Stimulated activated CD8-positive, alpha-beta memory T cell treated with anti-CD3 and anti-CD28 coated beads, Interleukin-4, amount 100 ng/mL, for 1 hour (primary cell): ENCODE measurements at places on chromosomes 13 and 19.

GRCh38 chr19:45123440-45123850 is 30.5 kb downstream of the PPP1R37 start:
- no peak for DNase-seq

- no peak for DNase-seq
Measured at GRCh38 chr13:50129706-50130122, 114.5 kb downstream of the KCNRG start.

DNA sequence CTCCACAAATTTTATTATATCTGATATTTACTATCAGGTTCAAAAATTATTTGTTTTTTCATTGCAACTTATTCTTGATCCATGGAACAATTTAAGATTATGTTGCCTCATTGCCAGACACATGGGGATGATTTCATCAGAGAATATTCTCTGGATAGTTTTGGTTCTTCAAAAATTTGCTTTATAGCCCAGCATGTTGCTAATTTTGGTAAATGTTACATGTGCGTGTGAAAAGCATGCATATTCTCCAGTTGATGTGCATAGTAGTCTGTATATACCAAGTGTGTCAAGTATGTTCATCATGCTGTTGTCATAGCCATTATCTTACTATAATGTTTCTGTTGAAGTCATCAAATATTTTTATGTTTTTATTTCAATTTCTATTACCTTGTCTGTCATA is 122.3 kb downstream of the RFC3 start:
- DNase-seq, result no peak

- DNase-seq, result no peak
Measured at GRCh38 chr13:73608711-73609485, 525.3 kb downstream of the KLF12 start.

- DNase-seq, result no peak
Measured at GRCh38 chr13:49533011-49533410, 37.3 kb downstream of the PHF11 start.

DNA sequence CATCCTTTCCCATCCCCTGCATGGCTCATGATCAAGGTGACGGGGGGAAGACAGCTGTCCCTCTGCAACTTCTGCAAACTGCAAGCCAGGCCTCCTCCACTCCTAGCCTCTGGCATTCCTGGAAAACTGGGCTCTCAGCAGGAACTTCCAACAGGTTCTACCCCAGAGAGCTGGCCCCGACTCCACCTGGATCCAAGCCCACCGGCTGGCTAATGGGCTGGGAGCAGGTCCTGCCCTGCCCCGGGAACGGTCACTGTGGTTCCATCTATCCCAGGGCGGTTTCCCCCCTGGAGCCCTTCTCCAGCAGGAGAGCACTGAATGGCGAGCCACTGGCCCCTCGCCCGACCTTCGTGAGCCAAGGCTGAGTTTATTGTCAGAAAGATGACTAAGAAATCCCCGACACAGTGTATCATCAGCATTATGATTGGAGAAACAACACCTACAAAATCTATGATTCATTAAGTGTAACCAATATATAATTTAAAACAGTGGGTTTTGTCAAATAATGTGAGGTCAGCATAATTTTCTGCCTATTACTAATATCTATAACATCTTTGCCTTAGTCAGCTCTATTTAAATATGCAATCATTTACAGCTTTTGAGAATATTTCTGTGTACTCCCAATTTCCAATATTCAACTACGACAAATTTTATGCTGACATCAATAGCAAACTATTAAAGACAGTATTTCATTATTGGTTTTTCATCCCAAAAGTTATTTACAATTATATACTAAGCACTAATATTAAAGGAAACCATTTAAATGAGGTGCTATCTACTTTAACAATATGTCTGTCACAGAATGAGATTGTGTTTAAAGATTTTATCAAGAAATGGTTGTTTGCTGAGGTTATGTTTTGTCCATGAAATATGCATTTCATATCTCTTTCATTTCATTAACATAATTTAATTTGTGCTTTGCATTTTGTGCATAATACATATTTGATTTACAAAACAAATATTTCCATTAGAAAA is 133.0 kb downstream of the URI1 start:
- no peak for DNase-seq

DNA sequence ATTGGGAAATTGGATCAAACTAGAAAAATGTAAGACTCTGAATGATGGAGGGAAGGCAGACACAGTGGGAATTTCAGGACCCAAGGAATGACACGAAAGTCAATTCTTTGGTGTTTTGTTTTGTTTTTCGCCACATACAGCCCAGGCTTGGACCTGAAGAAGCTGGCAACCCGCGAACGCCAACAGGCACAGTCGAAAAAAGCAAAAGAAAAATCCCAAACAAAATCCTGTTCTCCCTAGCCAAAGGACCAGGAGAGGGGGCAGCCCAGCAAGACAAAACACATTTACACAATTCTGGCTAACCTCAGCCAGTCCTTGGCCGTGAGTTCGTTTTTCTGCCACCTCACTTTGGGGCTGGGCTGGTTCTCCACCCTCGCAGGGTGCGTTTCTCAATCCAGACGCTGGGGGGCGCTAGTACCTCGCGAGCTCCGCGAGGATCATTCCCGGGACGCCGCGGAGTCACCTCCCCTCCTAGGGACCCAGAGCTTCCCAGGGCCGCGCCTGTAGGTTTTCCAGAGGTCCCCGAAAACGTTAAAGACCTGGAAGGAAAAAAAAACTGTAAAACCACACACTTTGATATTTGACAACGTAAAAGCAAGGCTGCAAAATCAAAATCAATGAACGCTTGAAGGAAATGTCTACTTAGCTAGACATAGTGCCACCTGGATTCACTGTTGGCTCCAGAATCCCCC is 34.9 kb upstream of the TPM4 start:
- DNase-seq, result peak; percentile 62

GRCh38 chr13:43431841-43432240 is 354.9 kb downstream of the ENOX1 start:
- no peak for DNase-seq

DNA sequence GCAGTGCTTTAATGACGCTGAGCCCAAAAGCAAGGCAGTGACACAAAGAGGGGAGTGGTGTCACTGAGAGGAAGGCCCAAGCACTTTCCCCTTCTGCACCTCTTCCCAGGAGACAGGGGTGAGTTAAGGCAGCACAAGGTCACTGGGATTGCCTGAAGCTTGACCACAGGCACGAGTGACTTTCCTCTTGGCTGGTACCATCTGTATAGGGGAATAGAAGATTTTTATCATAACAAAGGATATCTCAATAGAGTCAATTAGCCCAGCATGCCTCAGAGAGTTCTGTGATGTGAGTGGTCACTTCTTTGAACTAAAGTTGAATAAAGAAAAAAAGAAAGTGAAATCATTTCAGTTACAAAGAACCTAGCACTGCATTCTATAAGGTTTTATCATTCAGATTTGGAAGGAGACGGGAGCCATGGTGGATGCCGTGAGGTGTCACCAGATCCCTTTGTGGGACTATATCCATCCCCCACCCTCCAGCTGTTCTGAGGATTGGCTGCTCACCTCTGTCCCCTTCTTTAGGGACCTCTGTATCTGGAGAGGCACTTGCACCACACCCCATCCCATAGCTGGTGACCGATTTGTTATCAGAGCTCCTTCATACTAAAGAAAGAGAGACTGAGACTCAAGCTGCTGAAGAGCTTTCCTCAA is 291.2 kb downstream of the DCT start:
- DNase-seq, result no peak

DNA sequence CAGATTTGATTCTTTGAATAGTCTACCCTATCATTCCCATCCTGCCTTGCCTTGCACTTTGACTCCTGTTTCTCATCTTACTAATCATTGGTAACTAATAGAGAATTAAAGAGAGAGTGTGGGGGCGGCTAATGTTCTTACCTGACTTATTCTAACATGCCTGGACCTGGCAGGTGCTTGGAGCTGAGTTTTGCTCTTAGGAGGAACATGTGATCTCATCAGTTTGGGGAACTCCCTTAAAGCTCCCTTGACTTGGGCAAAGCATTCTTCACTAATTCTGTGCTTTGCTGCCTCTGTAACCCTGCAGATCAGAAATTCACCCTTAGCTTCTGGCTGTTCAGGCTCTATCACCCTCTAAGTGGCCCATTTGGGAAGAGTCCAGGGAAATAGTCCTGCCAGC is 861.1 kb downstream of the GPC5 start:
- no peak for DNase-seq

- no peak for DNase-seq
Measured at GRCh38 chr13:109687559-109688448, 98.6 kb downstream of the IRS2 start.

DNA sequence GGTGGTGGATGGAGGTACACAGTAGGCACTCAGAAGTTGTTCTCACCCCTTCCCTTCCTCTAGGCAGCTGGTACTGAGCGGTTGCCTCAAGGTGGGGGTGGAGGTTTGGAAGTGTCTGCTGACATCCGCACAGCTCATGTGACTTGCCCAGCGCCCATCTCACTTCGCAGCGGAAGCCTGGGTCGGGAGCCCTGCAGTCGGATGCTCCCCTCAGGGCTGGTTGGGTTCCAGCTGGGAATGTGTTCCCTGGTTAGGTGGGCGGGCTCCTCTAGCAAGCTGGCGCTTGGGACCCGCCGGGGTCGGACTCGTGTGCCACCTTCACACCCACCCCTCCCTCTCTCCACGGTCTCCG is 10.2 kb downstream of the PPP1R37 start:
- DNase-seq, result no peak

- DNase-seq, result no peak
Measured at GRCh38 chr13:46317120-46317519, 69.9 kb downstream of the RUBCNL start.

GRCh38 chr13:75416327-75417011 is 65.5 kb downstream of the TBC1D4 start:
- DNase-seq, result no peak

- DNase-seq, result no peak
Measured at GRCh38 chr13:112529216-112529615, 58.7 kb downstream of the TUBGCP3 start.

DNA sequence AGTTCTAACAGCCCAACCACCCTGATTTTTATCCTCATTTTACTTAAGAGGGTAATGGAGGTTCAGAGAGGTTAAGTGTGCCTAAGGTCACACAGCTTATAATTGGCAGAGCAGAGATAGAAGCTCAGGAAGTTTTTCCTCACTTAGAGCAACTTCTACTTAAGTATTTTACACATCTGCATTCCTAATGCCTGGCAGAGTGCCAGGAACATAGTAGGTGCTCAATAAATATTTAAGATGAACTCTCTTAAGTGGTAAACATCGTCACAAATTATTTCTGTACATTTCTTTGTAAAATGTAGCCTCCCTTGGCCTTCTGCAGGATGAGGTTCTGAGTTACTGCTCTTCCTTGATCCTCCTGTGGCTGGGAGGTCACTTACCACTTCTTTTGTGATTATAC is 14.7 kb downstream of the FARP1 start:
- DNase-seq, result no peak

DNA sequence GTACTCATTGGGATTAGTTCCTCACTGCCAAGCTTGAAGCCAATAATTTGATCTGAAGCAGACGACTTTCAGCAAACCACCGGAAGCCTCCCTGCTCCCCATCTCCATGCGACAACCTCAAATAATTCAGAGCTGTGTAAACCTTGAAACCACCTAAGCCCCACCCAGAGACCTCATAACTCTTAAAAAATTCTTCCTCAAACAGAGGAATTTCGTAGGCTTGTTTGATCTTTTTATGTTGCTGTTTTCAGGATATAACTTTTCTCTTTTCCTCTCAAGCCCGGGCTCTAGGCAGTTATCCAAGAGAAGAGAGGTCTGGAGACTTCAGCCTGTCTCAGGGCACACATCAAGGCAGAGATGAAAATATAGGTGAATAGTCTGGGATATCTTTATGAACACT is 311.6 kb downstream of the KCNRG start:
- DNase-seq, result no peak

GRCh38 chr19:1883784-1884183 is 1.5 kb downstream of the ABHD17A start:
- no peak for DNase-seq

DNA sequence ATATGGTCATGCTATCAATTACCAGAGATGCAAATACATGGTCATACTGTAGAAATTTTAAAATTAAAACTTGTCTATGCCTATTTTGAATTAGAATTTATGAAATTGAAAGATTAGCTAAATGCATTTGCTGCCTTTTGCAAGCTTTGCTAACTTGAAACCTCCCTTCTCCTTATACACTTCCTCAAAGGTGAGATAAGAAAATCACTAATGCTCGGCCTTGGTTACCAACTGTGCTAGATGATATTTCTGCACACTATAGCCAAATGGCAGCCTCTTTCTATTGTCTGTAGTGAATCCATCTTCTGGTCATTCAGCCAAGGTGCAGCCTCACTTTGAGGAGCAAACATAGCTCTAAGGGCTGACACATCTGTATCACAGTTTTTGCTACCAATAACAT is 31.1 kb upstream of the MYCBP2 start:
- no peak for DNase-seq

GRCh38 chr19:43300206-43300605 is 30.9 kb upstream of the PSG9 start:
- no peak for DNase-seq

GRCh38 chr19:10503002-10503789 is at the start of gene KEAP1:
TSS of gene KEAP1 (minus strand) at chr19:10503356. CDS start at chr19:10500033, 3,323 bp downstream.
- DNase-seq, result no peak

DNA sequence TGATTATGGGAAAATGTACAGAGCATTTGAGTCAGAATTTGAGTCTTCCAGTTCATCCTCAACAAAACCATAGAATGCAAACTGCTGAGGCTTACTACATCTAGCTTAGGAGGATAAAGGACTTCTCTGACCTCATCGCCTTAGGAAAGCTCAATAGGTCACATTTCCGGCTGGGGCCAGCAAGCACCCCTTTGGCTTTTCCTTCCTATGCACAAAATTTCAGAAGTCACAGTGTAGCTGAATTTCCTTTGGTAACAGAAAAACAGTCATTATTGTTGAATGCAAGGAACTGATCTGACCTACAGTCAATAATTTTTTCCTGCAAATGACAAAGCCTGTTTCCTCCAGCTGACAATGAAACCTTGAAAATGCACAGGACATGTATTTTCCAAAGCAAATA is 32.8 kb upstream of the LRCH1 start:
- DNase-seq, result no peak

GRCh38 chr19:1383017-1383311 is 743 bp upstream of the NDUFS7 start:
- no peak for DNase-seq

DNA sequence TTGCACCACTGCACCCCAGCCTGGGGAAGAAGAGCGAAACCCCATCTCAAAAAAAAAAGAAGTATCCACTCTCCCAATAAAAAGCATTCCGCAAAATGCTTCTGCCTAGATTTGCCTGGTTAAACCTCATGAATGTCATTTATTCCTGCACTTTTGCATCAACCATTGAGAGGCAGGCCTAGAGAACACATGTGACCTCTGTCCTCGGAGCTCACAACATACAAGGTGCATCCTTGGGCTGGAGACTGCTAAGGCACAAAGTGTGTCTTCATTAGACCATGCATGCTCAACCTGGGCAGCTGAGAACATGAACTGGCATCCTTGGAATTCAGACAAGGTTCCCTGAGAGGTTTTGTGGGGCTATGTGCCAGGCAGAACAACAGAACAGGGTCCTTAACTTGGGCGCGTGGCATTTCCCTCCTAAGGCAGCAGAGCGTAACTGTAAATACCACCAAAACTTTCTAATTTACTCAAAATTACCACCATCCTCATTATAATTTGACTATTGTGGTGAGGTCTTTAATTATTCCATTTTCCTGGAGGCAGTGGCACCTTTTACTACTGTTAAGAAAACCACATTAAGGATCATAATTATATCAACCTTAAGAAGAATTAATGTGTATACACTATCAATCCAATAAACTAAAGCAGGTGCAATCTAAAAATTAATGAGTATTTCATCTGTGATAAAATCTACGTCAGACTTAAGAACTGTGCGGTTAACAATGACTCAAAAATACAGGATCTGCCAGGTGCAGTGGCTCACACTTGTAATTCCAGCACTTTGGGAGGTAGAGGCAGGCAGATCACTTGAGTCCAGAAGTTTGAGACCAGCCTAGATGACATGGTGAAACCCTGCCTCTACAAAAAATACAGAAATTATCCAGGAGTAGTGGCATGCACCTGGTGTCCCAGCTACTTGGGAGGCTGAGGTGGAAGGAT is 13.8 kb downstream of the RCBTB1 start:
- DNase-seq, result no peak
